H4 (cell line): ENCODE measurements at places on chromosomes 1 and 21. TPM values are rescaled to one million over a fixed set of nuclear protein-coding genes. Genes with fewer than 3 reads are reported as not detected.
A peak's percentile ranks its signal among the peaks of the same experiment; 100 is the strongest.

Gene GPN2
- 13.0 and 14.2 TPM in 2 replicates for total RNA-seq

Gene IGSF8
- 13.7 and 20.7 TPM in 2 replicates for total RNA-seq

Gene BEST4
- not detected in 2 replicates for total RNA-seq

Gene RGS7
- total RNA-seq: 0.23 TPM in 1 of 2 replicates, not detected in the other

Gene TMCO4
- 10.6 and 20.3 TPM in 2 replicates for total RNA-seq

Gene CYP4A22
- total RNA-seq: not detected in 2 replicates

Gene CFAP74
- not detected in 2 replicates for total RNA-seq

Gene ANGPTL3
- not detected in 2 replicates for total RNA-seq

DNA sequence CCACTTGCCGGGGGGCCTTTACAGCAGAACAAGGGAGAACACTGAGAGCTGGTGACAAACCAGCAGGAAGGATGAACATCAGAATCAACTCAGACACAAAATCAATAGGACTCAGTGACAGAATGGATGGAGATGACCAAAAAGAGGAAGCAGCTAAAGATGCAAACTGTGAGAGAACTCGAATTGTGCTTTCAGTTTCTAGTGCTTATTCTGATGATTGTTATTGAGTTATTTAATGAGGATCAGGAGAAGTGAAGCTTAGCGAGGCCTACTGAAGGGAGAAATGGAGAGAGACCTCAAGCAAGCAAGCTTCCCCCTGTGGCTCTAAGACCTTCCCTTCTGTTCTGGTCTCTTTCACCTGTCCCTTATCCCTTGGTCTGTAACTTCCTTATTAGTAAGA is 30.3 kb upstream of the TMEM125 start:
- no peak for DNase-seq

DNA sequence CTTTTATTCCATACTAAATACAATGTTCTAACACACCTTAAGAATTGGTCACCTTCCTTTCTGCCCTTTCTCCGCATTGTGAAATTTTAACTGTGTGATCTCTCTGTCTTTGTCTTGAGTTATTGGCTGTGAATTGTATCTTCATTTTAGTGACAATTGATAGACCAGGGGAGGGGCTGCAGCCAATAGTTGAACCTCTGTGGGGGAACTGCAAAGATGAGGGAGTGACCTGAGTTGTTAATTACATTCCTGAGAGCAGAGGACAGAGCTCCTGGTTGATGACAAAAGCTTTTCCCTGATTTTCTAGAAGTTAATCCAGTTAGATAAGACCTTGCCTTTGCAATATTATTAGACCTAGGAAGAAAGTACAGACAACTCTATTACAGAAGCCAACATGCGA is 1535.7 kb downstream of the BRINP3 start:
- no peak for DNase-seq

GRCh38 chr1:15649937-15650336 is 32.7 kb downstream of the DDI2 start:
- no peak for DNase-seq

GRCh38 chr1:2093636-2094035 is 43.4 kb downstream of the PRKCZ start:
- DNase-seq: no peak

DNA sequence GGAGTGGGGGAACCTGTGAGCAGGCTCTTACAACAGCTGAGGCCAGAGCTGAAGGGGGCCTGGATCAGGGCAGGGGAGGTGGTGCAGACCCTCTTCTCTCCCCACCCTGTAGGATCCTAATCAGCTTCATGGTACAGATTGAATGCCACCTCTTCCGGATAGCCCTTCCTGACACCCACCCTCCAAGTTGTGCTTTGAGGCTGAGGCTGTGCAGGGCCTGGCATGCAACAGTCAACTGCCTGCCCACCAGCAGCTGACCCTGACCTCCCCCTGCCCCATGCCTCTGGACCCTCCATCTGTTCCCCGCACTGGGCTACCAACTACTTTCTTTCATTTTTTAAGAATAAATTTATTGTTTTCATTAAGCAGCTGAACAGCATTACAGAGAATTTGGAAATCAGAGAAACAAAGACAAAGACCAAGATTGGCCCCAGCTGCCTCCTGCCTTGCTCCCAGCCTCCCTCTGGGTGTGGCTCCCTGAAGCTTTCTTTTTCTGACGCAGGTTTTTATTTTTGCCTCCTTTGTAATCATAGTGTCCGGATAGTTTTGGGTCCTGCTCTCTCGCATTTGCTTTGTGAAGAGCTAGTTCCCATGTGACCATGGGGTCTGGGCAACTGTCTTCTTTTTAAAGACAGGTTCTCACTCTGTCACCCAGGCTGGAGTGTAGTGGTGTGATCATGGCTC is 12.8 kb downstream of the ZNF362 start:
- no peak for DNase-seq

GRCh38 chr1:162197041-162197531 is 127.6 kb downstream of the NOS1AP start:
- DNase-seq: no peak

- DNase-seq: no peak
Measured at GRCh38 chr21:34625030-34625593, 10.2 kb upstream of the RCAN1 start.

- no peak for DNase-seq
Measured at GRCh38 chr1:155607708-155608107, 2.3 kb upstream of the MSTO1 start.

DNA sequence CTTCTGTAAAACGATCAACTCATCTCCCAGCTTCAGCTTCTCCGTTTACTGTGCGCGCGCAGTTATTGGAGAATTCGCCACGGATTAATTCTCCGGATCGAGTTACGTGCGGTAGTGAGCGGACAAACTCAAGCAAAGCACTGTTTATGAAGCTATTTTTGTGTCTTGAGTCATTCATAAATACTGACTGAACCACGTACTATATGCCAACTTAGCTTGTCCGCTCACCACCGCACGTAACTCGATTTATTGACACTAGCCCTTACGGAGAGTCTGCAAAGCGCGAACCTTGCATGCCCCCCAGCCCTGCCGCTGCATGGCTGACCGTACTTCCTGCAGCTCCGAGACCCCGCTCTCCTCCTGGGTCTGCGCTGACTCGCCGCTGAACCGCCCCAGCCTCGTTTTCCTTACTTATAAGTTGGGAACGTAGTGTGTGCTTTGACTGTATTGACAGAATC is 773 bp downstream of the CHD1L start:
- DNase-seq: no peak

GRCh38 chr1:198778049-198778448 is 139.2 kb downstream of the PTPRC start:
- no peak for DNase-seq

DNA sequence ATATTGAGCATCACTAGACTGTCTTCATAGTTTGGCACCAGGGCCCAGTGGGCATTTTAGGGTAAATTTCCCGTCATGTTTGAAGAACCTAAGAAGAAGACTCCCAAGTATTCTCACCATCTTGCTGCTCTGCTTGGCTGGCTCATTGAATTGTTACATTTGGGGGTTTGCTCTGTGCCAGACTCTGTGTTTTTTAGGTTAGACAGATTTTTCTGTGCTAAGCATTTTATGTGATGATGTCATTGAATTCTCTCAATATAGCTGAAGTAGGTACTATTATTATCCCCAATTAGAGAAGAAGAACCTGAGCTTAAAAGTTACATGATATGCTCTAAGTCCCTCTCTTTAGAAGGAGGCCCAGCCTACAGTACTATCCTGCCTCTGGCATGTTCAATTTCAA is 28.0 kb upstream of the DNASE2B start:
- DNase-seq: no peak

DNA sequence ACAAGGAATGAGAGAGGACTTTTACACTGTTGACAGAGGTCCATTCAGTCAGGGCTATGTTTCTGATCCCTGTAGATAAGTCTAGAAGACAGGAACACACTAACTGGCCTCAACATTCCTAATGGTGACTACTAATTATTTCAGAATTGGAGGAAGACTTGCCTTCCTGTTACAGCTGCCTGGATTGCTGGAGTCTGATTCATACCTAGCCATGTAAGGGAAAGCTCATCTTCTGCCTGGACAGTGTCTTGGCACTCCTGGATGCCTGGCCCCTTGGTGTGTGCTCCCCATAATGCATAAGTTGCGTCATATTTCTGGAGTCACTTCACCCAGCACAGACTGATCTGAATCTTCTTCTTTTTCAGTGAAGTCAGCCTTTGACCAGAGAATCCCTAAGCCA is 326.0 kb upstream of the RUNX1 start:
- DNase-seq: no peak

GRCh38 chr1:92877792-92878191 is 46.0 kb downstream of the RPL5 start:
- DNase-seq: no peak

DNA sequence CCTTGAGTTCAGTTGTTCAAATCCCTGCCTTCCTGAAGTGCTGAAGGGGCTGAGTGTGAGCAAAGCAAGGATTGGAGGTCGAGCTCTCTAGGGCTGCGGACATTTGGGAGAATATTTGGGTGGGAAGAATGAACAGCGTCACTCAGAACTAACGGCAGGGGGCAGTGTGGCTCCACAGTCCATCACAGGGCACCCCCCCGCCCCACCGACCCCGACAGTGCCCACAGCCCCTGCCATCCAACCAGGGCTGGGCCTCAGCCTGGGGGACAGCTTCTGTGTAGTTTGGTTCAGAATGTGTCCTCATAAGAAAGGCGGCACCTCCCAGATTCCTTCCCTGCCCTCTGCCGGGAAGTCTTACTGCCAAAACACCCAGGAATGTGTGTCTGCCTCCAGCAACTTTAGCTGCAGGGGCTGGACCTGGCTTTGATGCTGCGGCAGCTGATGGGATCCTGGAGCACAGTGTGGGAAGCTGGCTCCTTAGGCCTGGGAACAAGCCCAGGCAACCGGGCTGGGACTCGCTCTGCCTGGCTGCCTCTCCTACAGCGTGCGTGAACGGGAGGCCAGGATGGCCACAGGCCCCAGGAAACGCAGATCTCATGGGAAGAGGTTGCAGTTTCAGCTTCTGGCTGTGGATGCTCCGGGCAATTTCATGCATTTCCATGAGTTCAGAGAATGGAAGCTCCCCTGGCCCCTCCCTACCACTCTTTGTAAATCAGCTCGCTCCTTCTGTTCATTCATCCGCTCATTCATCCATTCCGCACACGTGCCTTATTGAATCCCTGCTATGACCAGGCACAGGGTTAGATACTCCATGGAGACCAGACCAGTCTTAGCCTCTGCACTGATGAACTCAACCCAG is 104.9 kb upstream of the TMPRSS2 start:
- peak; percentile 94 for DNase-seq

DNA sequence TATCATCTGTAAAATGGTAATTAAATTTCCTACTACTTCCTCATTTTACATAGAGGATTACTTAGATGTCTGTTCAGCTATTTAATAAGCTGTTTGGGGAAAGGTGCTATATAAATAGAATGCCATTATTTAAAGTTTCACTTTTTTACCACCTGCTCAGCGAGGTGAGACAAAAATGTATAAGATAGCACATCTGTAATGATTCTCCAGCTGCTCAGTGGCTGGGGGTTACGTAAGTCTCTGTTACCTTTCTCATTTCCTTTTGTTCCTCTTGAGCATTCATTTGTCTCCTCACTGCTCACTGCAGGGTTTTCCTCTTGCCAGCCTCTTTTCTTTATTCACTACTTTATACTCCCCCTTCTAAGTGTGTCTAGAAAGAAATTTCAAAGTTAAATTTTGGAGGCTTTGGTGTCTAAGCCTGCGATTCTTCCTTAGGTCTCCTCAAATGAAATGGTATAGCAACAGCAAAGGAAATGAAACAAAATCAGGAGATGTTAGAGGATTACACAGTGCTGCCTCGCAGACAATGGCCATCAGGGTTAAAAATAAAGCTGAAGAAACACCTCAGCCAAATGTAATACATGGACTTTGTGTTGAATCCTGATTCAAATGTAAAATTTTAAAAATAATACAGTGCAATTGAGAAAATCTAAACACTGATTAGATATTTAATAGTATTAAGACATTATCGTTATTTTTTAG is 6.8 kb downstream of the RGS8 start:
- DNase-seq: no peak

GRCh38 chr21:14401217-14401616 is 18.3 kb upstream of the HSPA13 start:
- no peak for DNase-seq

DNA sequence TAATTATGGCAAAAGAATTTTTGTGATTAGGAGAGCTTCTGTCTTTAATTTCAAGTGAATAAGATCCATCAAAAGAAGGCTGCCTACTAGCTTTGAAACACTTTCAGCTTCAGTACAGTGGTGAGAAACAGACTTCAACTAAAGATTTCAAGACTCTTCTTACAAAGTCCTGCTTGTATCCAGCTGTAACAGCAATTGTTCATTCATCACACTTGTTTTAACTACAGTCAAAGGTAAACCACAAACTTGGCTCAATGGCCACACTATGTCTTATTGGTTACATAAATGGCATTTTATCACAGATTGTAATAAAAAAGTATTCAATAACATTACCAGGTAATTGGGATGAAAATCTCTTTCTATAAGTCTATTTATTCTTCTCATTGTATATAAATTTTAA is 59.2 kb downstream of the WARS2 start:
- peak; percentile 33 for DNase-seq

DNA sequence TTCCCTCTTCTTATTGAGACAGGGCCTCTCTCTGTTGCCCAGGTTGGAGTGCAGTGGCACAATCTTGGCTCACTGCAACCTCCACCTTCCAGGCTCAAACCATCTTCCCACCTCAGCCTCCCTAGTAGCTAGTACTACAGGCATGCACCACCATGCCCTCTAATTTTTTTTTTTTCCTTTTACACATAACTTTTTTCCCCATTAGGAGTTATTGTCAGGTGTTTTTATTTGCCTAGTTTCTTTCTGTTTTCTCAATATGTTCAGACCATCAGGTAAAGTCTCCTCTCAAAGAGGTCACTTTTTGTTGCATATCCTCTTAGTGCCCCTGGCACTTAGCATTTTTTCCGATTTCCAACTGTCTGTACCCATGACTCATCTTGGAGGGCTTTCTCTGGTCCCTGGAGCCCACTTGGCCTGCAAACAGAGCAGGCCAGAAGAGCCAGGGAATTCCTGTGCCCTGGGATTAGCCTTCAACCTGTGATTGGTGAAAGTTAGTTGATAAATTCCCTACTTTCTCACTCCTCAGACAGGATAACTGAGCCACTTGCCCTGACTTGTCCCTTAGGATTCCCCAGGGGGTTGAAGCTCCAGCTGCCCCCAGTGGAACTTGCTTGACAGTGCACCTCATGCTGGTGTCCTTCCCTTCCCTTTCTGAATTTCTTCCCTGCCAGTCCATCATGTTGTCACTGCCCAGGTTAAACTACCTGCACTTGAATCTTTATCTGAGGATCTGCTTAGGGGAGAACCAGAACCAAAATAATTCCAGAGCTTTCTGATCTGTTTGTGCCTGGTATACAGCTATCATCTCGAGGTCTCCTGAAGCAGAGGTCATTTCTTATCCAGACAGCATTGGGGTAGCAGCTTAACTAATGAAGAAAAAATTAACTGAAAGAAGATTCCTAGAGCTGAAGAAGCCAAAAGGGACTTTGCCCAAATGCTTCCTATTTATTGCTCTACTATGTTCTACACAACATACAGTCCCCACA is 2.4 kb downstream of the NTPCR start:
- DNase-seq: peak; percentile 48

GRCh38 chr1:112703706-112704105 is 3.2 kb downstream of the RHOC start:
- no peak for DNase-seq

GRCh38 chr21:41403966-41404365 is 22.1 kb upstream of the MX1 start:
- no peak for DNase-seq
